Pancreas (tissue), 10 donors: ENCODE measurements at places on chromosomes 12 and 14.

GRCh38 chr14:66974397-66975025 is 214.7 kb upstream of the GARIN2 start:
- no peak for DNase-seq

- DNase-seq: no peak
Observed at GRCh38 chr12:67202678-67203012, 66.5 kb upstream of the CAND1 start.

GRCh38 chr14:54730156-54730961 is 163.4 kb downstream of the SAMD4A start:
- DNase-seq: no peak

DNA sequence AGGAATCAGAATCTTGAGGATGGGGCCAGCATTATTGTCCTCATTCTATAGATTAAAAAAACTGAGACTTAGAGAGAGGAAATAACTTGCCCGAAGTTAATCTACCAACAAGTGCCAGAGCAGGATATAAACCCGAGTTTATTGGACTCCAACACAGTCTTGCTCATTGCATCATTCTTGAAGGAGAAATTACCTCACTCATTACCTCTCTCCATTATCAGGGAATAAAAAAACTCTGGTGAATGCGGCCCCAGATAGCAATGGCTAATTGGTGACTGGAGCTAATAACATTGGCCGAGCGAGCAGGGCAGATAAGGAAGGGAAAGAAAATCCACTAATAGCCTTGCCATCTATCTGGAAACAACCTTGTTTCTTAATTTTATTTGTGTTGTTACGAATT is 24.7 kb upstream of the TMED10 start:
- no peak for DNase-seq

- no peak for DNase-seq
Observed at GRCh38 chr12:114306646-114307045, 99.3 kb downstream of the TBX5 start.

GRCh38 chr12:111819191-111820158 is 22.6 kb upstream of the MAPKAPK5 start:
- DNase-seq: no peak

GRCh38 chr12:65155784-65156183 is 13.6 kb upstream of the LEMD3 start:
- DNase-seq: no peak
